NCI-H2081 treated with DMSO at 0.1 percent for 48 hours (cell line): ENCODE measurements at places on chromosomes 5 and 9.

- no peak for DNase-seq
These were observed 9.7 kb upstream of the PSMD5 start for GRCh38 chr9:120852240-120853010.

DNA sequence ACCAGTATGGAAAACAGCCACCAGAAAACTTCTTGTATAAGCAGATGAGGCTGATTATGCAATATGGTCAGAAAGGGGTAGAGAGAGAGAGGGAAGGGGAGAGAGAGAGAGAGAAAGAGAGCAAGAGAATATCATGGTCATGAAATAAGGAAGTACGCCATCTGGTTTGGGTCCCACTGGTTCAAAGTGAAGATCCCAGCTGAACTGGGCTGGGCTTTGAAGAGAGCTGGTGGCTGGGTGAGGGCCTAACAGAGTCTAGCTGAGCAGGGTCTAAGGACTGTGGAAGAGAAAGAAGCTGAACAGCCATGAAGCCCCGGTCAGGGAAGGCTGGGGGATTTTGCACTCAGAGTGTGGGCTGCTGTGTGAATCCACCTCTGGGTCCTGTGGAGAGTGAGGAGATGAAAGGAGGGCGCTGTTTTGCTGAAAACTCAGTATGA lies 14.6 kb downstream of the TRIM14 start:
- no peak for DNase-seq

DNA sequence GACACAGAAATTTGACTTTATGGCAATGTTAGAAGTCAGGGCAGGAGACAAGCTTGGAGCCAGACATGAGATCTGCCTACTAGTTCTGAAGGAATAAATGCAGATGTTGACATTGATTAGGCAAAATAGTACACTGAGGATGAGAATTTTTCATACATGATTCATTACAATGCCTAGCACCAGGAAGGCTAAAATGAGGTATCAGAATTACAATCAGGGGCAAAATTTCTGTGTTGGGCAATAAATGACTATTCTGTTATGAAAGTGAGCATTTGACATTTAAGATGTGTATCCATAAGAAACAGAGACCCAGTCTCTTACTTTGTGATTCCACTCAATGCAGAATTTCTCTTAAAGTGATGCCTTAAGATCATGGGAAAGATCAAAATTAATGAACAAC lies 92.4 kb upstream of the CDH10 start:
- no peak for DNase-seq

DNA sequence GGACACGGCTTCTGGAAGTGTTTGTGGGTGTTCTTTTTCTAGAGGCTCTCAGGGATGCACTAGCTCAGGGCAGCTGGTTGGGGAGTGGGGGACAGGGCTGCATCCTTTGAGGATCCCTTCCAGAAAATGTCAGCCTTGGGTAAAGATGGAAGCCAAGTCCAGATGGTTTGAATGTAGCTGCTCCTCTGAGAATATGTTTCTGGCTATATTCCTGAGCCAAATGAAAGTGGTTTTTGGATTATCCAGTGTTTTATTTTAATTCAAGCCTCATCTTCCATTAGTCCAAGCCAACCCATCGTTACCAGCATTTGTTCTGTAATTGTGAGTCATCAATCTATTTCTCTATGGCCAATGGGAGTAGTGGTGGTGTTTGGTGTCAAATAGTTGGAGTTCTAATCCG lies 70.4 kb downstream of the SPRY4 start:
- DNase-seq: no peak

- DNase-seq: no peak
These were observed 82.7 kb downstream of the ITGA1 start for GRCh38 chr5:52870448-52870847.

- no peak for DNase-seq
These were observed 339.0 kb upstream of the CTNND2 start for GRCh38 chr5:12242950-12243888.

DNA sequence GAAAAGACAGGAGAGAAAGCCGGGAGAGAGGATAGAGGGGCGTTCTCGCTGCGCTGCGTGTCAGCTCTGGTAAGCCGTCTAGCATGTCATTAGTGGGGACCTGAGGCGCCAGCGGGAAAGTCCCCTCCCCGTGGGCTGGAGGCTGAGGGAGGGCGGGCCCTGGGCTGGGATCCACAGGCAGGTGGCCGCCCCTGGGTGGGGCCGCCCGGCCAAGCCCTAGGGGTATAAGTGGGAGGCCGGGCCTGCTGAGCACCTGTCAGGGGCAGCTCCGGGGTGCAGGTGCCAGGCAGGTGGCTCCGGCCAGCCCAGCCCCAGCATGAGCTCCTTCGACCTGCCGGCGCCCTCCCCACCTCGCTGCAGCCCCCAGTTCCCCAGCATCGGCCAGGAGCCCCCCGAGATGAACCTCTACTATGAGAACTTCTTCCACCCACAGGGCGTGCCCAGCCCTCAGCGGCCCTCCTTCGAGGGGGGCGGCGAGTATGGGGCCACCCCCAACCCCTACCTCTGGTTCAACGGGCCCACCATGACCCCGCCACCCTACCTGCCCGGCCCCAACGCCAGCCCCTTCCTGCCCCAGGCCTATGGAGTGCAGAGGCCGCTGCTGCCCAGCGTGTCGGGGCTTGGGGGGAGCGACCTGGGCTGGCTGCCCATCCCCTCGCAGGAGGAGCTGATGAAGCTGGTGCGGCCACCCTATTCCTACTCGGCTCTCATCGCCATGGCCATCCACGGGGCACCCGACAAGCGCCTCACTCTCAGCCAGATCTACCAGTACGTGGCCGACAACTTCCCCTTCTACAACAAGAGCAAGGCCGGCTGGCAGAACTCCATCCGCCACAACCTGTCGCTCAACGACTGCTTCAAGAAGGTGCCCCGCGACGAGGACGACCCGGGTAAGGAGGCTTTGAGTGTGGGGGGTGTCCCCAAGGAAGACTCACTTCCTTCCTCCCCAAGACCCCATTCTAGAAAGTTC lies at the start of gene FOXI1:
Gene FOXI1, plus strand, starts transcription at position 256 of the 970 bp plus-strand sequence. Its CDS starts 61 bp downstream, at position 317.
- DNase-seq: no peak

DNA sequence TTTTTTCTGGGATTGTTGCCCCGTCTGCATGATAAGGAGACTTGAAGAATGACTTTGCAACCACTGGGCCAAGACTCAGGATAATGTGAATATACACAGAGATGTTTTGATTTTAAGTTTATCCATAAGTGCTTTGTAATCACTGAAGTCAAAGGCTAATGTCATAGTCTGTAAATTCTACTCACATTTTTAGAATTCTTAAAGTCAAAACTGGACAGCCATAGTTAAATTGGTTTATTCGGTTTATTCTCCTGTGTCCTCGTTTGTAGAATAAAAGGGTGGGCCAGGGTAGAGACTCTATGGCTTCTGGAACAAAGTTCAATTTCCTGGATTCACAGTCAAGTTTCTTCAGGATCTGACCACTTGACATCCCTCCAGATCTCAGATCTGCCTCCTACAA lies 327.7 kb upstream of the TNC start:
- no peak for DNase-seq

GRCh38 chr9:96509848-96510247 lies 59.9 kb downstream of the HABP4 start:
- DNase-seq: no peak

- no peak for DNase-seq
These were observed 6.4 kb upstream of the ST6GALNAC6 start for GRCh38 chr9:127905788-127906191.

DNA sequence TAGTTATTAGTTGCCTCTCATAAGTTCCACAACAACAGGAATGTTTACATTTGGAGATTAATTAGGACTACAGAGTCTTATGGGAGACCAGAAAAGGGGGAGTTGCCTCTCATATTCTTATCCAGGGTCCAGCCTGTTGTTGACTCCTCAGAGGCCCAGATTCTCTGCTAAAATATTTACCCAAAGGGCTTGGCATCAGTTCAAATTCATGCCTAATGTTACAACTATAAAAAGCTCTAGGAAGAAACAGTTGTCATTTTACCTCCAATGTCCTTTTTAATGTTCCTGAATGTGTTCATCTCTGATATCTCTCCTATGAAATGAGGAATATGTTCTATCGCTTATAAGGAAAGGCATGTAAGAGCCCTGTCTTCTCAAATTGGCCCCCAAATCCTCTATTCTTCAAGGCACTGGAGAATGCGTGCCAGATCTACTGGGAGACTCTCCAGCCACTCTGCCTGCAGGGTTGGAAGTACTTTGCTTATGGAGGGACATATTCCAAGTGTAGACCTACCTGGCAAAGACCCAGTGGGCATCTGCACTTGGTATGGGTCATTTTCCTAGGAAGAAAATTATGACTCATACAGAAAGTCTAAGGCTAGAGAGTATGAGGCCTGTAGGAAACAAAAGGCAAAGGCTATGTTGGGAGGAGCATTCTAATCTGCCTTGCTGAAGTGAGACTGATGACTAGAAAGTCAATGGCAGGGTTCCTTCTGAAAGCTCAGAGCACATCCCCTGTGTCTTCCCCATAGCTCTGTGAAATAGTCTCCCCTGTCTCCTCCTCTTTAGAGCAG lies 192.6 kb downstream of the ESM1 start:
- DNase-seq: no peak

- no peak for DNase-seq
These were observed 8.9 kb downstream of the ZFAND5 start for GRCh38 chr9:72356041-72356582.

GRCh38 chr9:71908825-71909224 lies 2.2 kb downstream of the ABHD17B start:
- no peak for DNase-seq

DNA sequence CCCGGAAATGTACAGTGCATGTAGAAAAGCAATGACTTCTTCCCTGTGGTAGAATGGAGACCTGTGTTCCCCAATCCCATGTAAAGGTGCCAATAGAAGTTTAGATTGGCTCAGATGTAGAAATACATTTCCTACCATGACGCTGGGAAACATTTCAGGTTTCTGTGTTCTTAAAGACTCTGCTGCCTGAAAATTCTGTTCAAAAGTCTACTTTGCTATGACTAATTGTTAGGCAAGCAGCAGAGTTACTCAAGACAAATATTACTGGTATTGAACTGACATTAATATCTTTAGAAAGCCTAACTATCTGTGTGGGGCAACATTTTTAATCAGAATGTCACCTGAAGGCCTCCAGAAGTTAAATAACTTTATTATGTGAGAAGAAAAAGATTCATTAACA lies 75.5 kb upstream of the ELL2 start:
- no peak for DNase-seq

DNA sequence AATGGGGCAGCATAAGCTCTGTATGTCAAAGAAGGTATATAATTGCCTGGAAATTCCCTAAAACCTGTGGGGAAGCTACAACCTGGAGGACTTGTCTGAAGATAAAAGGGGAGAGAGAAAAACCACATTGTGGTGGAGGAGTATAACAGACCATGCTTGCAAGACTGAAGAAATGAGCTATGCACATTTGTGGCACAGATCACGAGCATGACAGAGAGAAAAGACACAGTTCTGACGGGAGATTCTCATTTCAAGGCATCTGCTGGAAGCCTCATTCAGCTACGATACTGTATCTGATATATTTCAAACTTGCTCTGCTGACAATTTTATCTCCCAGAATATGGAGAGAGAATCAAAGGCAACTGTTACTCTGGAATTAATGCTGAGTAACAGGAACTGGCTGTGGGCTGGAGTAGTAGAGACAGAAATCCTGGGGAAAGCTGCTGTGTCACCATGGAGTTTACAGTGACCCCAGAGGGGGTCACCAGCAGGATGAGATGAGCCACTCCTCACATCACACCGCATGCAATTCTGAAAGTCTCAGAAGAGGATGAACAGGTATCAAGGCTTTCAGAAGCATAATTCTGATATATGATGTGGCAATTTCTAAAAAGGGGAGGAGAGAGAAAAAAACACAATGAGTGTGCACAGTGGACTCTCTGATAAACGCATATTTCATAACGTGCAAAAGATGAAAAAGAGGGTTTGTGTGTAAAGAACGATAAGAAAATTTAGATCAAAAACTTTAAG lies 528.8 kb downstream of the IRX1 start:
- no peak for DNase-seq

DNA sequence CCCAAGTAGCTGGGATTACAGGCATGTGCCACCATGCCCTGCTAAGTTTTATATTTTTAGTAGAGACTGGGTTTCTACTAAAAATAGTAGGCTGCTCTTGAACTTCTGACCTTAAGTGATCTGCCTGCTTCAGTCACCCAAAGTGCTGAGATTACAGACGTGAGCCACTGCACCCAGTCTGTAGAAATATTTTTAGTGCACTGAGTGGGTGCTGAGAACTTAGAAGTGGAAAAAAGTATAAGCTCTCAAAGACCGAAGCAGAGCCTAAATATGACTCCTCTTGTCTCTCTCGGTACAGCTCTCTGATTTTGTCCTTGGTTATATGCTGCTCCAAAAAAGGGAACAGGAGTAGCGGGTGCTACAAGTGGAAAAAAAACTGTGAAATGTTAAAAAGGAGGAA lies 353.8 kb upstream of the IZUMO3 start:
- no peak for DNase-seq

GRCh38 chr5:91328743-91329142 lies 54.4 kb downstream of the ARRDC3 start:
- no peak for DNase-seq

GRCh38 chr5:132074772-132075718 lies 1.5 kb downstream of the CSF2 start:
- no peak for DNase-seq

DNA sequence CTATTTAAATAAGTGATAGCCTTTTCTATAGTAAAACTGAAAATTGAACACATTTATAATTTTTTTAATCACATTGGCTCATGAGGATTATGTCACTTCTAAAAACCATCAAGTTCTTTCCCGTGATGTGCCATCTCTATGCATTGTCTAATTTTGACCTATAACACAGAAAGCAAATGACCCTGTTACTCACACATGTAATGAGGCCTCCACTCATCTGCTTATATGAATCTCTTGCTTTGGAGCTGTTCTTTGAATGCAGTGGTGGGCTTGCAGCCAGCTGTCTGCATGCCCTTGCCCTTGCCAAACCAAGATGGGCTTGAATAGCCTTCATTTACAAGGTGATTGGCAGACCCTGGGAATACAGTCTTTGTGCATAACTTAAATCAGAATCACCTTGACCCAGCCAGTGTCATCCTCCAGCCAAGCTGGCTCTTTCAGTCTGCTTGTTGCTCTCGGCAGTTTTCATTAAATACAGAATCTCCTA lies 163.2 kb downstream of the TRIO start:
- no peak for DNase-seq
